ENCODE measurements at places on chromosomes 1 and 21.

DNA sequence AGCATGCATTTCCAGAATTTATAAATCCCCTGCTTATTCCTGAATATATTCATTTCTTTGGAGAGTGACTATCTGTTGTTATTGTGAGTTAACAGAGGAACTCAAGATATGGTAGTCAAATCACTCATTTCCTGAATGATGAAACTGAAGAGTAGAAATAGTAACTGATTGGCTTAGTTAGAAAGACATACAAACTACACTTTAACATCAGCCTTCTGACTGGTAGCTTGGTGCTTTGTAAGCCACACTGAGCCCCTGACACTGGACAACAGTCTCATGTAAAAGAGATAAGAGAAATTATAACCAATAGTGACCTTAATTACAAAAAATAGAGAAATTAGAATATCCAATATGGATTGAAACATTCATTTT, 4.8 kb downstream of the GBP7 start:
- DNase-seq = no peak

DNA sequence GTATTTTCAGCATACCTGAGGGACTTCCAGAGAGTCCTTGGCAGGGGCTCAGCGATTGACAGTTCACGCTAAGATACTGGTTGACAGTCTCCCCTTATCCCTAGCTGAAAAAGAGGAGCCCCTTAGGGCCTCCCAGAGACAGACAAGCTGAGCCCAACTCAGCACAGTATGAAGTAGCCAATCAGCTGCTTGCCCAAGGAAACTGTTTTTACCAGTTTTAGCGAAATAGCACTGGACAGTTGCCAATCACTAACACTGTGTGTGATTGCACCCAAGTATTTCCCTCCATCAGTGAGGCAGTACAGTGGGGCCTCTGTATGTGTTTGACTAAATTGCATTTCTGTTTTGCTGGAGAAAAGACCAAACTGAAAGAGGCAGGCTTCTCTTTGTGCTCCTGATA, 27.0 kb downstream of the KHDRBS1 start:
- DNase-seq = peak; percentile 61

DNA sequence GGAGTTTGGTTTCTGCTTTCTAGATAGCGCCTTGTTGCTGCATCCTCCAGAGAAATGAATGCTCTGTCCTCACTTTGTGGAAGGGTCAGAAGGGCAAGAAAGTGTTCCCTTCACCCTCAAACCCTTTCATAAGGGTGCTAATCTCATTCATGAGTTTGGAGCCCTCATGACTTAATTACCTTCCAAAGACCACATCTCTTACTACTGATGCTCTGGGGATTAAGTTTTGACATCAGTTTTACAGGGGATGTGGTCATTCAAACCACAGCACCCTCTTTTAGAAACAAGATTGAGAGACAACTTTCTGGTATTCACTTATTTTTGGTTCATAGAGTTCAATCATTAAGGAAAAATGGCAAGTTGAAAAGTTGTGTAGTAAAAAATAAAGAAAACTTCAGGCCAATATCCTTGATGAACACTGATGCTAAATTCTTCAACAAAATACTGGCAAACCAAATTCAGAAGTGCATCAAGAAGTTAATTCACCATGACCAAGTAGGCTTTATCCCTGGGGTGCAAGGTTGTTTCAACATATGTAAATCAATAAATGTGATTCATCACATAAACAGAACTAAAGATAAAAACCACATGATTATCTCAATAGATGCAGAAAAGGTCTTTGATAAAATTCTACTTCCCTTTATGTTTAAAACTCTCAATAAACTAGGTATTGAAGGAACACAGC, 442.1 kb downstream of the PTBP2 start:
- DNase-seq = no peak

DNA sequence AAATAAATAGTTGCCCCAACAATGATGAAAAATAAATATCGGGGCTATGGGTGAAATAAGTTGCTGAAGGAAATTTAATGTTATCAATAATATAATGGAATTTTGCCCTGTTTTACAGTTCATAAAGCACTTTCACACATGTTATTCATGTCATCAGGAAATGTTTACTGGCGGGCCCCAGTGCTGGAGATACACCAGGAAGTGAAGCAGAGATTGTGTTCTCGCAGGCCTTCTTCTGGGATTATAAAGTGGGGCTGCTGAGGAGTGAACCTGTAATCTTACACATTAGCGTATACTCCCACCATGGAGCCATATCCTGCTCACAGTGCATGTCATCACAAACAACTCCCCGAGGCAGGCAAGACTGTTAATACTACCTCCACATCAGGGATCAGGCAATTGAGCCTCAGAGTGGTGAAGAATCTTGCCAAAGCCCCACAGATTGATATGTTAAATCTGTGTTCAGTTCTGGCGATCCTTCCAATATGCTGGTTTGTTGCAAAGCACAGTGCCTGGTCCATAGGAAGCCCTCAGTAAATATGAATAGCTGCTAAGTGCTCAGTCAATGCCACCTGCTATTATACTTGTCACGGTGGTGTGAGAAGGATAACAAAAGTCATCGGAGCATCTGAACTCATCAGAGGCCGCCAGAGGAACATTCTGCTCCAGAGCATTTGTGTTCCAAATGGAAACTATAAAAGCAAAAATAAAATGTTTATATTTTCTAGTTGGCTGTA, 104.4 kb upstream of the UBE2U start:
- DNase-seq = no peak

DNA sequence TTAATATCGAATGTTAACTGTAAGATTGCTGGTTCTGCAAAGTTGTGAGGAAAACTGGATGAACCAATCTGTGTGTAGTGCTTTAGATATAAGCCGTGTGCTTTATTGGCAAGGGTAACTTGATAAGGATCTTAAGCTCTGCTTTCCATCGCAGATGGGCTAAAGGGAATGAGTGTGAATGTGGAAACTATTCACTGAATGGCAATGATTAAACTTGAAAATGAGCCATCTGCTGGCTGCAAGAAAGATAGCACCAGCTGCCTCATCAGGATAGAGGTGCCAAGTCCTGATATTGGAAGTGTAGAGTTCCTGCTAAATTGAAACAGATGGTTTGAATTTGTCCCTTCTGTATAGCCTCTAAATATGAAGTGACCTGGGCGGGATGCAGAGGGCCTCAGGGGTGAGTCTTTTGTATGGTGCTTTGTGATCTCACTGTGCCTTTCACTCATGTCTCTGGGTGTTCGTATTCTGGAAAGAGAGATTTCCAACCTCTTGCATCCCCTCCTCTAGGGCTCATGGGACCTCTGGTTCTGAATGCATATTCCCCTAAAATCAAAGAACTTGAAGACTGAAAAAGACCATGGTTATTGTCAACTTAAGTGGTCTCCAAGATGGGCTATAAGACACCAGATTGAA, 9.2 kb downstream of the FCRL3 start:
- DNase-seq = no peak

GRCh38 chr1:68085752-68086151, 35.3 kb upstream of the DIRAS3 start:
- no peak for DNase-seq

DNA sequence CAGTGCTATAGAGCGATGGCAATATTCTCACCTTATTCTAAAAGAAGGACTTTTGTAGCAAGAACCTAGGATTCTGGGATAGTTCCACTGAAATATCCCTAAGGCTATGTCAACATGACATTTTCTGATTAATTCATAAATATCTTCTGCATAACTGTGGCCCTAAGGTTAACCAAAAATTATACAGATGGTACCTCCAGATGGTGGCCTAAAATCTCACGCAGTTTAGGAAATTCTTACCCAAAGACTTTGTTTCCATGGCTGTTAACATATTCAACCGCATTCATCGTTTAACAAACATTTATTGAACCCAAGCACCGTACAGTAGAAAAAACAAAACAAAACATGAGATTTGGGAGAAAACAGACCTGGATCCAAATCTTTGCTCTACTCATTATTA, 19.1 kb downstream of the NID1 start:
- no peak for DNase-seq

DNA sequence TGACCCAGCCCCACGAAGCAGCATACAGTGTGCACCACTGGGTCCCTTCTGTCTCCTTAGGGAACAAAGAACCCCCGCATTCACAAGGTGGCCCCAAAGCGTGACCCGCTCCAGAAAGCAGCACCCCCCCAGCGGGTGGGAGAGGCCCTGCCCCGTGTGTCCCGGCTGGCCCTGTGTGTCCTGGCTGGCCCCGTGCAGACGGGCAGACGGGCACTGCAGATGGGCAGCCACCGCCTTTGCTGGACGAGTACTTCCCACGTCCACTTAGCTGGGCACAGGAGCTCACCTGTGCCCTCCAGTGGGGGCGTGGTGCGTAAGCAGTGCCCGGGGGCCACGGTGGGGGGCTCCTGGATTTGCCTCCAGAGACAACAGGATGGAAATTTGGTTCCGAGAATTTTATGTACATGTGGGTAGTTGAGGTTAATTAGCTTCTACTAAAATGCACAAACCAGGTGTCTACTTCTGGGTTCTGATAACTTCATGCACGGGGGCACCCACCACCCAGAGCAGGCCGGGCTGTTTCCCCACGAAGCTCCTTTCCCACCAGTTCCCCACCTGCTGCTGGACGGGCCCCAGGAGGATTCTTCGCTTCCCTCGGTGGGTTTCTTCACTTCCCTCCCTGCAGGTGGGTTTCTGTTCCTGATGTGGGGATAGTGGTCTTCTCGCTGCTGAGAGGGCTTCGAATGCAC, 33.2 kb upstream of the SLC19A1 start:
- DNase-seq = peak; percentile 61

GRCh38 chr1:109499661-109500536, 6.0 kb downstream of the CYB561D1 start:
- no peak for DNase-seq

DNA sequence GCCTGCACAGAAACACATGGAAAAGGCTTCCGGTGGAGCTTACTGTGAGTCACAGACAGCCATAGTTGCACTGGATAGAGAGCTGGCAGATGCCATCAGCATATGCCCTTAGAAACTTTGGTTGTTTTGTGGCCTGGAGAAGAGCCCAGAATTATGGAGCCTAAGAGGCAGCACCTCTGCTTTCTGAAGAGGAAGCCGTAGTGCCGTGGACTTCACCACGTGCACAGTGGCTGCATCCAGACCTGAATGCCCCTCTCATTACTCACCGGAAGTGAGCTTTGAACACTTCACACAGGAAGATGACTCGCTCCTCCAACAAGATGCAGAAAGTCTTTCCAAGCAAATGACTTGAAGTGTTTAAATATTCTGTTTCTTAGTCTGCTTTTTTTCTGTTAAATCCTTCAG, 28.4 kb downstream of the JUN start:
- peak; percentile 91 for DNase-seq

GRCh38 chr1:9836632-9836960, 12.8 kb upstream of the CLSTN1 start:
- no peak for DNase-seq

DNA sequence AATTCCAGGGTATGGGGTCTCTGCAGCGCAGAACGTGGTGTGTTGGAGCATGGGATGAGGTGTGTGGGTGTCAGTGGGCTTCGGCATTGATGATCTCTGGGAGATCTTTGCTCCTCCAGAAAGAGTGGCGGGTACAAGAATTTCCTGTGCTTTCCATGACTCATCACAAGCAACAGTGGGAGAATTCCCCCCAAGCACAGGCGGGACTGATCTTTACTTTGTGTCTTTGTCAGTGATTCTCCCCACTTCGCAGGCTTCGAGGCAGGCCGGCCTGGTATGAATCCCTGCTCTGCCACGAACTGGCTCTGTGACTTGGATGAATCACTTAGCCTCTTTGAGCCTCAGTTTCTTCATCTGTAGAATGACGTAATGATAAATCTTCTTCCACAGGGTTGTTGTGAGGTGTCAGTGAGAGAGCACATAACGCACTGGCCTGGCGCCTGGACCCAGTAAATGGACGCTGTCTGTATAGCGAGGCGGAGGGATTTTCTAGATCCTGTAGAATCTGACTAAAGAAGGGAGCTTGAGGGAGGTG, 2.0 kb downstream of the OPRD1 start:
- DNase-seq = no peak

GRCh38 chr1:235014756-235015155, 113.9 kb downstream of the TOMM20 start:
- peak; percentile 20 for DNase-seq

GRCh38 chr1:185819798-185820197, 85.6 kb downstream of the HMCN1 start:
- no peak for DNase-seq

GRCh38 chr1:198910816-198911215, 272.0 kb downstream of the PTPRC start:
- no peak for DNase-seq

DNA sequence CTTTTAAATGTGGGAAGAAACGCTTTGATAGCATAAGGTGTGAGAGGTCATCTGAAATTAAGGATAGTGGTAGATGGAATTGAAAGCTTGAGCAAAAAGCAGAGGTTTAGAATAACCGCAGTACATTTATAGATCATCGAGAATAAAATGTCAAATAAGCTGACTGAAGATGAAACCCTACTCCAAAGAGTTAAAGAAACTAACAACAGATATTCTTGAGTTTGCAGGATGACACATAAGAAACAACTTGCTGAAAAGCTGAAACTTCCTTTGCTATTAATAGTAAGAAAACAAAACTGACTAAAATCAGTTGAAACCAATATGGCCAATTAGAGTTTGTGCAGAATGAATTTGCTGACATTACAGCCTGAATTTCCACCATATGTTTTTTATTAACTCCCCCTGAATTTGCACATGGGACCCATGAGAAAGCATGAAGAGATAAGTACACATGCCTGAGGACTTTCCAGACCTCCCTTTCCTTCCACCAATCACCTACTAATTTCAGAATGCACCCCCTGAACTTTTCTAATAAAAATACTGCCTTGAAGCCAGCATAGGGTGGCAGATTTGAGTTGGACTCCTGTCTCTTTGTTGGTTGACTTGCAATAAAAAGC, 1.7 kb upstream of the C1orf185 start:
- DNase-seq = no peak

GRCh38 chr1:87108814-87109411, 194.5 kb downstream of the HS2ST1 start:
- DNase-seq = no peak

DNA sequence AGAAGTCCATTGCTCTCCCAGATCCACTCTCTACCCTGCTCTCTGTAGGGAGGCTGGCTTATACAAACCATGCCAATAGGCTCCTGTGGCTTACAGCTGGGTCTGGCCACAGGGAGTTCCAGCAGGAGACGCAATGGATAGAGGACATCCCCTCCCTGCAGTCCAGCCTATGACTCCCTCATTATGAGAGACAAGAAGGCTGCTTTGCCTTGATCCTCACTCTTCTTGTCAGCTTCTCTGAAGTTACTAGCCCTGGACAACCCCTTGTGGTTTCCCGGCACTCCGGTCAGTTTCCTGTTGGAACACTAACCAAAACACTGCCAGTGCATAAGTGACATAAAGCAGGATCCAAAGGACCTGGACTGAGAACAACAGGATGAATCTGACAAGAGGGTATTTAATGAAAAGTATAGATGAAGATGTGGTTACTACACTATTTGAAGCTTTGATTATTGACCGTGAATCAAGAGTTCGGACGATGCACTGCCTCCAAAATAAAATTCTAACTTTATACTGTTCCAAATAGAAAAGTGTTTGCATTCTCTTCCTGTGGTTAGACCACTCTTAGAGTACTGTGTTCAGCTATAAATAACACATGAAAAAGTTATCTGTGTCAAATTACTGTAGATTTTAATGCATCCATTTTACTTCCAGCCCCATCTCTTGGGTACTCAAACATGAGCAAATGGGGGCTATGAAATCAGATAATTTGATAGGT, 32.7 kb upstream of the ZNF326 start:
- DNase-seq = no peak
